ENCODE measurements at places on chromosomes 16 and 17. TPM values are rescaled to one million over a fixed set of nuclear protein-coding genes. Genes with fewer than 3 reads are reported as not detected.

- no peak for DNase-seq
Observed at GRCh38 chr16:35414563-35414962, 1955.2 kb downstream of the TP53TG3F start.

DNA sequence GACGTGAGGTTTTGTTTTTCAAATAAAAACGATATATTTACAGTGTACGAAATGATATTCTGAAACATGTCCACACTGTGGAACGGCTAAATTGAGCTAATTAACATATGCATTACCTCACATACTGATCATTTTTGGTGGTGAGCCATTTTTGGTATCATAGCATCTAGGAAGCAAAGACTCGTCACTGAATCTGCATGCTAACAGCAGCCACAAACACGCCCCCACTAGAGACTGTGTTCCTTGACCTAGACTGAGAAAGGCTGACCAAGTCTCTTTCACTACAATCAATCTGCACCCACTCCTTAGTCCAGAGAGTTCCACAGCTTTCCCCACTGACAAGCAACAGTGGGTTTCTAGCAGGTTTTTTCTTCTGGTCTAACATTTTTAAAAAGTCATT, 29.5 kb downstream of the NPLOC4 start:
- DNase-seq: no peak

- DNase-seq: peak; percentile 75
Observed at GRCh38 chr17:19766421-19767270, 18.5 kb upstream of the ALDH3A1 start.

DNA sequence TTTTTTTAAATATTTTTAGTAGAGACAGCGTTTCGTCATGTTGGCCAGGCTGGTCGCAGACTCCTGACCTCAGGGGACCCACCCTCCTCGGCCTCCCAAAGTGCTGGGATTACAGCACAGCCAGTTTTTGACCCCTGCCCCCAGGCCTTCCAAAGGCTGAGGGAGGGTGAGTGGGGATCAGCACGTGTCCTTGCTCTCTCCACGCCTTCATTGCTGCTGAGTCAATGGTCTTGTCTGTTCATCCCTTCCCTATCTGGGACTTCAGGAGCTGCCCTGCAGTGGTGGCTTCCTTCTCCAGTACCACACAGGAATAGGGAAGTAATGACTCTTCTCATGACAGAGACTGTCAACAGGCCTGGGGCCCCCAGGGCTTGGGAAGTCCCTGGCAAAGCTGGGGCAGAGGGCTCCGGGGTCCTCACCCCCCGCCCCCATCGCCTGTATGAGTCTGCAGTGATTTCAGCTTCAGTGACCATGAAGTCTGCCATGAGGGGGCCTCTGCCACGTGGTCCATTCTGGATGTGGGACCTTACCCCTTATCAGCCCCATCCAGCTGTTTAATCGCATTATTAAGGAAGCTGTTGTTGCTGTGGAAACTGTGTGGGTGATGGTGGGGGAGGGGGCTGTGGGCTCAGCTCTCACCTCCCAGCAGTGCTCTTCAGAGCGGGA, 6.1 kb downstream of the ABCC3 start:
- no peak for DNase-seq

Gene DLG4
- total RNA-seq: 2.9 TPM
